ENCODE measurements at places on chromosomes 6 and 20.
A peak's percentile ranks its signal among the peaks of the same experiment; 100 is the strongest.

DNA sequence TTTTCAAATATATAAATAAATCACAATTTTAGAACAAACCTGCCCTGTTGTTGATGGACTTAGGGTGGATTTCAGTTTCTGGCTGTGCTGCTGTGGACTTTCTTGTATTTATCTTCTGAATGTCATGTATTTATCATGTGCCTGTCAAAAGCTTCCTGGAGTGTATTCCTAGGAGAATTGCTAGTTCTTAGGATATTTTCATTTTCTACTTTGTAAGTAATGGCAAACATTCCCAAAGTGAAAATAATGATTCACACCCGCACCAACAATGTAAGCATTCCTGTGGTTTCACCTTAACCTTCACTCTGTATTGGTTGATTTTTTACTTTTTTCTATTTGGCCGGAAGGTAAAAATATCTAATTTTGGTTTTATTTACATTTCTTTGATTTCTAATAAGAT, 387.8 kb downstream of the SMOC2 start:
- DNase-seq = no peak

DNA sequence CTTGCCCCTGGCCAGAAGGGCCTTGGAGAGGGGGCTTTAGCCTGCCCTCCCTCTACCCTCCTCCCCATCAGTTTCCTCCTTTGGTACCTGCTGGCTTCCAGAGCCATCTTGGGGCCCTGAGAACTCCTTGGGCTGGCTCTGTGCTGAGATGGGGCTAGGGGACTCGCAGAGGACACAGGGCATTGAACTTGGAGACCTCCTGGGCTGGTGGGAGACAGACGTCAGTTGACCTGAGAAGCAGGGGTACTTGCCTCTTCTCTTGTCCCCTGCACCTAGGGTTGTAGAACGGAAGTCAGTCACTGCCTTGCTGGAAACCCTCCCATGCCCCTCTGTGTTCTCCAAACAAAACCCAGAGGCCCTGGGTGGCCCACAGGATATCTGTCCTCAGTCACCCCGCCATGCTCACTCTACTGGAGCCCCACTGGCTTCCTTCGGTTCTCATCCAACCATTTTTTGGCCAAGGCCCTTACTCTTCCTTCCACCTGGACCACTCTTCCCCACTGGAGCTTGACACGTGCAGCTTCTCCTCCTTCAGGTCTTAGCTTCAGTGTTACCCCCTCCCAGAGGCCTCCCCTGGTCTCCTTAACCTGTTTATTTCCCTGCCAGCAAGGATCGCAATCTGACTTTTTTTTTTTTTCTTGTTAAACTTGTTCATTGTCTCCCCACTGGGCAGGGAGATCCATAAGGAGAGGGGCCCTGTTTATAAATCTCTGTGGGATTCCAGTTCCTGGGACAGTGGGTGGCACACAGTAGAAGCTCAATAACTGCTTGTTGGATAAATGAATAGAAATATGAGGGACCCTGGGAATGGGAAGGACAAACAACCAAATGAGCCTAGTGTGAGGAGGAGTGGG, 971 bp downstream of the RBCK1 start:
- no peak for DNase-seq

DNA sequence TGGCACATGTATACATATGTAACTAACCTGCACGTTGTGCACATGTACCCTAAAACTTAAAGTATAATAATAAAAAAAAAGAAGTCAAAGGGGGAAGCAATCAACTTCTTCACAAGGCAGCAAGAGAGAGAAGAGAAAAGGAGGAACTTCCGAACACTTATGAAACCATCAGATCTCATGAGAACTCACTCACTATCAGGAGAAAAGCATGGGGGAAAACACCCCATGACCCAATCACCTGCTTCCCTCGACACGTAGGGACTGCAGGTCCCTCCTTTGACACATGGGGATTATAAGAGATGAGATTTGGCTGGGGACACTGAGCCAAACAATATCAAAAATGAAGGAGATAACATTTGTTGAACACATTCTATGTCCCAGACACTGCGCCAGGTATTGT, 94.8 kb upstream of the PHACTR1 start:
- DNase-seq = no peak

- DNase-seq = no peak
Measured at GRCh38 chr6:125759184-125759902, 9.9 kb downstream of the HEY2 start.

DNA sequence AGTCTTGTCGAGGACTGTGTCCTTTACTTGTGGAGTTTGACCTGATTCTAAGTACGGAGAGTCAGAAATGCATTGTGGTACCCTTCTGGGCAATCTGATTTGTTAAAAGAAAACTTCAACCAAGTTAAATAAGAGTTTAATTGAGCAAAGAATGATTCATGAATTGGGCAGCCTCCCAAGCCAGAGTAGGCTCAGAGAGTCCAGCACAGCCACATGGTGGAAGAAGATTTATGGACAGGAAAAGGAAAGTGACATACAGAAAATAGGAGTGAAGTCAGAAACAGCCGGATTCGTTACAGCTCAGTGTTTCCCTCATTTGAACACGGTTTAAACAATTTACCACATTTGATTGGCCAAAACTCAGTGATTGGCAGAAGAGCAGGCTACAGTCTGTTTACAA, 329.2 kb downstream of the DHX35 start:
- no peak for DNase-seq

GRCh38 chr20:57749131-57749690, 39.4 kb upstream of the PMEPA1 start:
- DNase-seq = no peak

DNA sequence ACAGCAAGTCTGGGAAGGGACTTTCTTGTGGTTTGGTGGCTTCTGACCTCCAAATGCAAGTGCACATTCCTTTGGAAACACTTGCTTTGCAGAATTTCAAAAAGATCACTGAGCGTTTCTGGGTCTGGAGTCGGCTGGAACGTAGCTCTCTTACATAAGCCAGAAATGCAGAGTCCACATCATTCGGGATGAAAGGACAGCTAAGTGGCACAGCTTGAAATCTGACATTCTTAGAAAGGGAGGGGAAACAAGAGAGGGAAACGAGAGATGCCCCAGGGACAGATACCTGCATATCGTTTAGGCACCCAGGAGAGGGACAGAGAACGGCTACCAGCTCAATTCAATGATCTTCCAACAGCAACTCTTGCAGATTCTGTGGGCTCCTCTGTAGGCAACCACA, 118.7 kb downstream of the NFATC2 start:
- DNase-seq = no peak

DNA sequence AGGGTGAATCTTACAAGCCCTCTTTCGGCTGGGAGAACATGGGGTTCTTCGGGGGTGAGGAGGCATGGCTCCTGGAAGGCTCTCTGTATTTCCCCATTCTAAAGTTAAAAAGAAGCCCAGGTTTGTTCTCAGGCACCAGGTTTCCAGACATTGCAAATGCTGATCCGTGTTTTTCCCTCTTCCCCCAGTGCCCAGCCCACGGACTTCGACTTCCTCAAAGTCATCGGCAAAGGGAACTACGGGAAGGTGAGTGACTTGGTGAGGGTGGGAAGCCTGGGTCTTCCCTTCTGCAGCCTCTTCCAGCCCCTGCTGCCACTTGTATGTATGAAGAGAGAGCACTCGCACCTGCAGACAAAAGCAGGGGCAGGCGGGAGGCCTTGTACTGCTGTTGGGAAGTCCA, 8.7 kb downstream of the SGK2 start:
- DNase-seq = no peak

DNA sequence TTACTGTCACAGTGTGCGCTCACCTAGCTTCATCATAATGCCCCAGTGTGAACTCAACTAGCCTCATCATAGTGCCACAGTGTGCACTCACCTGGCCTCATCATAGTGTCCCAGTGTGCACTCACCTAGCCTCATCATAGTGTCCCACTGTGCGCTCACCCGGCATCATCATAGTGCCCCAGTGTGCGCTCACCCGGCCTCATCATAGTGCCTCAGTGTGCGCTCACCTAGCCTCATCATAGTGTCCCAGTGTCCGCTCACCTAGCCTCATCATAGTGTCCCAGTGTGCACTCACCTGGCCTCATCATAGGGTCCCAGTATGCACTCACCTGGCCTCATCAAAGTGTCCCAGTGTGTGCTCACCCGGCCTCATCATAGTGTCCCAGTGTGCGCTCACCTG, 10.6 kb downstream of the TMEM242 start:
- no peak for DNase-seq

- DNase-seq = no peak
Measured at GRCh38 chr6:154106251-154106650, 67.2 kb downstream of the OPRM1 start.

- DNase-seq = no peak
Measured at GRCh38 chr20:2022163-2022562, 28.3 kb upstream of the PDYN start.

GRCh38 chr6:165858586-165858985, 195.5 kb upstream of the PDE10A start:
- DNase-seq = no peak

- DNase-seq = no peak
Measured at GRCh38 chr20:25580711-25581110, 4.6 kb downstream of the NINL start.

- DNase-seq = peak; percentile 24
Measured at GRCh38 chr6:44478158-44478557, 90.7 kb downstream of the CDC5L start.

- no peak for DNase-seq
Measured at GRCh38 chr20:47189060-47189459, 167.4 kb downstream of the ZMYND8 start.

DNA sequence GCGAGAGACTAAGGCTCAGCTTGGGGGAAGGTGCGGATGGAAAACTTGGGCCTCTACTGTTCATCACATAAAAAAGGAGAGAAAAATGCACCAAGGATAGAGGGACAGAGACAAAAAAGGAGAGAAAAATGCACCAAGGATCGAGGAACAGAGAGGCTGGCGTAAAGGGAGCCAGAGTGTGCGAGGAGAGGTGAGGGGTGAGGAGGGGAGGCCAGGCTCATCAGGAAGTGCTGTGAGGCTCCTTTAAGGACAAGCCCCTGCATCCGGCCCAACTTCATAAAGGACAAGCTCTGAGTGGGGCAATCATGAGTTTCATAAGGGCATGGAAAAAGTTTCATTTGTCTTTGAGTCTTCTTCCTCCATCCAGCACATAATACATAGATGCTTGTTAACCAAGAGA, 117.2 kb upstream of the NXT1 start:
- DNase-seq = no peak

GRCh38 chr6:139452148-139452876, 77.9 kb upstream of the CITED2 start:
- no peak for DNase-seq

- no peak for DNase-seq
Measured at GRCh38 chr6:127397729-127398630, 54.6 kb upstream of the ECHDC1 start.

DNA sequence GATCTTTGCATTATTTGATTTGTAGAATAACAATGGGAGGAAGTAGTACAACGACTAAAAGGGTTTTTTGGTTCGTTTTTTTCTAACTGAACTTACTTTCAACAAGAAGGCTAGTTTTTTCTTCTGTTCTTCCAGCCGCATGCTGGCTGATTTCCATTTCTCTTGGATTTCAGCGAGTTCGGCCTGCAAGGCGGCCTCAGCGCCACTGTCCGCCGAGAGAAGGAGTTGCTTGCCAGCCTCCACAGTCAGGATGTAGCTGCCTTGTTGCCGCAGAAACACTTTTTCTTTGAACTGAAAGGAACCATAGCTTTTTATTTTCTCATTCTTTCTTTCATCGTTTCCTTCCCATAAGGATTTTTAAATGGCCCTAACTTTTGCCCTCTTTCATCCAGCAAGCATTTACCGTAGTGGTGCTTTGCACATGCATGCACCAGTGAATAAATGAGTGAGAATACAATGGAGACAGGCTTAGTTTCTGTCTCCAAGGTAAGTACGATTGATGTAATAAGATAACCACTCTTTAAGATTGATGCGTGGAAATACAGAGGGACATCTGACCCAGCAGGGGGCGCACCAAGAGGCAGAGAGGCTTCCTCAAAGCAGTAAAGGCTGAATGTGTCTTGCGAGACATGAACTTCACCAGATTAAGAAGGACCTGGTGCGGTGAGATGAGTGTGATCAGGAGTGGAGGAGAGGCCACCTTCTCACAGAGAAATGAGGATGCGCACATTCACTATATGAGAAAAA, 398.8 kb downstream of the ESR1 start:
- no peak for DNase-seq

GRCh38 chr20:1338801-1339200, 9.9 kb upstream of the SDCBP2 start:
- DNase-seq = no peak

DNA sequence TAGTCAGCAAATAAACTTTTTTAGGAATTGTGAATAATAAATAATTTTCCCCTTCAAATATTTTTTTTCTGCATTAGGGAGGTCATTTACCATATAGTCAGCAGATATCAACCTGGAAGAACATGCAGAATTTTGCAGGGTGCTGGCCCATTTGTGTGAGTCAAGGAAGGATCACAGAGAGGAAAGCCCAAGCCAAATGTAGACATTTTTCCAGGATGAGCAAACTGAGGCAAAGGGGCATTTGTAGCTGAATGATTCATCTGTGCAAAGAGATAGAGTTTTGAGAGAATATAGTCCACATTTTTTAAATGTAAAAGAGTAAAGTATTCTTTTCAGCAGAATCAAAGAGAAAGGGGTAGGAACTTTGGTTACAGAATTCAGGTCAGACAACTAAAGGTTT, 555.5 kb upstream of the MARCKS start:
- DNase-seq = no peak

- DNase-seq = peak; percentile 88
Measured at GRCh38 chr6:31737315-31737990, 1.1 kb upstream of the CLIC1 start.

All from GDM1 (cell line).